ENCODE measurements at places on chromosomes 11 and 22.

GRCh38 chr11:86277741-86278140 lies 24.3 kb upstream of the HIKESHI start:
- no peak for DNase-seq

GRCh38 chr11:124739479-124740276 lies at the start of gene NRGN:
TSS of gene NRGN (plus strand) at chr11:124739942. CDS start at chr11:124740085, 143 bp downstream.
- DNase-seq, result peak; percentile 94

- no peak for DNase-seq
These were observed 206.2 kb upstream of the MTMR2 start for GRCh38 chr11:96130061-96130620.

DNA sequence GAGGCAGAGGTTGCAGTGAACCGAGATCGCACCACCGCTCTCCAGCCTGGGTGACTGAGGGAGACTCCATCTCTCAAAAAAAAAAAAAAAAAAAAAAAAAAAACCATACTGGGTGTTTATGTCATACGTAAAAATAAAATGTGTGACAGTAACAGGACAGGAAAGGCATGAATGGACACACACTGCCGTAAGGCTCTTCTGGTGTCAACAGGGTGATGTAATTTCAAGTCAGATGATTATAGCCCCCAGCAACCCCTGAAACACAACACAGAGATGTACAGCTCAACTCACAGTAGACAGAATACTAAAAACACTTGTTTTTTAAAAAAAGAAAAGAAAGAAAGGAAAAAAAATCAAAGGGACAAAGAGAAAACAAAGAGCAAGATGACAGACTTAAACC lies 22.2 kb downstream of the SBF1 start:
- DNase-seq, result no peak

DNA sequence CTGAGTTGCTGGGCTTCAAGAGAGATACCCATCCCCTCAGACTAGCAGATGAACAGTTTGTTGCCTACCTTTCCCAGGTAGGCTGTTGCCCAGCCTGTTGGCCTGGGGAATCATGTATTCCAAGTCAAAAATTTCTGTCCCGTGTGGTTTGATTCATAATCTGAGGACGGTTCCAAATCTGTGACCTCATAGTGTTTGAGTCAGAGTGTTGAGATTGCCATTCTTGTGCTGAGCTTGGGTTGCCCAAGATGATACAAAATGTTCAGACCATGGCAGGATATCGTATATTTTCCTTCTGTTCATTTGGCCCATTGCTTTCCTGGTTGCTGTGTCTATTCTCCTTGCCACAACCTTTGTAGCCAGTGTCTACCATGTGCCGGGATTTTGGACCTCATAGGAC lies 64.3 kb downstream of the CYB5R2 start:
- DNase-seq, result no peak

- peak; percentile 0 for DNase-seq
These were observed 75.2 kb upstream of the GNAZ start for GRCh38 chr22:22995166-22995565.

DNA sequence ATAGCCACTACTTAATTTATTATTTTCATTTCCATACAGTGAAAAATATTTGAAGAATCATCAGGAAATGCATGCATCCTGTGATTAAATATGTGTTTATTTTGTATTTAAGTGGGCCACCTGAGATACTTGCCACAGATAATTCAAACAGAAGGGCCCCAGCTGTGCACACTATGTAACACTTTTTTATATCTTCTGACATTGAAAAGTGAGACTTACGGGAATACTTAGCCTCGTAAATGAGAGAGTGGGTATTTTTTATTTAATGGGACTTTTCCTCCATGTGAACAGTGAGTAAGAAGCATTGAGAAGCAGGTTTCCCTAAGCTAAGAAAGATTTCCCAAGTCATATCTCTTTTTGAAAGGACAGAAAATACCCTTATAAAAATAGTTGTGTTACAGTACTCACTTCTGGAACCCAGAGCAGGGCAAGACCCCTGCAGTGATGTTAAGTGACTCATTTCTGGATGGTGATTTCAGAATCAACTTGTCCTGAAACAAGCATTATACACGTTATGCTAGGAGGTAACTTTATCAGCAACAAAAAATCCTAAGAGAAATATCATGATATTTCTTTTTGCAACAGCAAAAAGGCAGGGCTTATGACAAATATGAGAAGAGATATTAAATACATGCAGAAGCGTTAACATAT lies 478.1 kb upstream of the CHORDC1 start:
- no peak for DNase-seq

DNA sequence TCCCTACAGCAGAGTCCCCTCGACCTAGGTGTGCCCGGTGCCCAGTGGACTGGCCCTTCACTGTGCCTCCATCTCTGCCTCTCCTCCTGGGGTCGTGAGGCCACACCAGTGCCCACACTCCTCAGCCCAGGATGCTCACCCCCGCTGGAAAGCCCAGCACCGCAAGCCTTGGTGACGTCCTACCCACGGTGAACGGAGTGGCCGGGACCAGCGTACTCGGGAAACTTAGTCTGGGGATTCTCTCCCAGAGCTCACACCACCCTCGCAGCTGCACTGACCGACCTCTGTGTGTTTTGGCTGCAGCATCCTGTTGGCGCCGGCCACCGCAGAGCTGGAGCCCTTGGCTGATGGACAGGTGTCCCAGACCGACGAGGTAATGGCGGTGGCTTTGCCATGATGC lies 35.5 kb upstream of the KRTAP5-7 start:
- no peak for DNase-seq

DNA sequence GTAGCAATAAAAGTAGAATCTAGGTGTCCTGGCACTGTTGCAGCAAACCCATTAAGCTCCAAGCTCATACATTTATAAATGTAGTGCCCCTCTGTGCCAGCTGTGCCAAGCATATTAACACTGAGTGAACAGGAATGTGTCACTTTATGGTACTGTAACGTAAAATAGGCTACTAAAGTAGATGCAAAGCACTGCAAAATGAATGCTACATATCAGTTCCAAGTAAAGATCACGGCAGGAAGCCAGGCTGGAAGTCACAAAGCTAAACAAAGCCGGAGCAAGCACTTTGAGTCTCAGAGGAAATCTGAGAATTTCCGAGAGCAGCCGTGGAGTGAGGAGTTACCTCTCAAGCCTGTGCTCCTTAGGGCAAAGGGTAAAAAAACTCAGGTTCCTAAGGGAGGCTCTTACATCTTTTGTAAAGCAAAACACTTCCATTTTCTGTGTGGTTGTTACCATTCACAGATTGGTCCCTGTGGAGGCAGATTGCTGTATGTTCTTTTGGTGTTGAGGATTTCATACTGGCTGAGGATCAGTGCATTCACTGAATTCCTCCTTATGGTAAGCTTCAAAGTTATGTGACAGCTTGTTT lies 85.7 kb downstream of the WNT11 start:
- DNase-seq, result no peak

DNA sequence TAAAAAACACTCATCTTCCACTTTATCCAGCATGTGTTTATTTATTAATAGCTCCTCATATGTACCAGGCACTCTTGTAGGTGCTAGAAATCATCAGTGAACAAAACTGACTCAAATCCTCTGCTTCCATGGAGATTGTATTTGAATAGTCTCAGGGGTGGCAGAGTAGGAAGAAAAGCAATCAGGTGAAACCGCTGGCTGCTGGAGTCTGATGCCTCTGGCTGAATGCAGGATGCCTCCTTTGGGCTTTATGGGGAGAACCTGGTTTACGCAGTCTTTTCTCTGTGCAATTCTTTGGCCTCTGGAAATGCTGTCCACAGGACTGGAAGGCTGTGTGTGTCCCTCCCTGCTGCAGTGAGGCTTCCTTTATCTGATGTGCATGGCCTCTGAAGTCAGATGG lies 12.8 kb upstream of the OSBP2 start:
- DNase-seq, result no peak

DNA sequence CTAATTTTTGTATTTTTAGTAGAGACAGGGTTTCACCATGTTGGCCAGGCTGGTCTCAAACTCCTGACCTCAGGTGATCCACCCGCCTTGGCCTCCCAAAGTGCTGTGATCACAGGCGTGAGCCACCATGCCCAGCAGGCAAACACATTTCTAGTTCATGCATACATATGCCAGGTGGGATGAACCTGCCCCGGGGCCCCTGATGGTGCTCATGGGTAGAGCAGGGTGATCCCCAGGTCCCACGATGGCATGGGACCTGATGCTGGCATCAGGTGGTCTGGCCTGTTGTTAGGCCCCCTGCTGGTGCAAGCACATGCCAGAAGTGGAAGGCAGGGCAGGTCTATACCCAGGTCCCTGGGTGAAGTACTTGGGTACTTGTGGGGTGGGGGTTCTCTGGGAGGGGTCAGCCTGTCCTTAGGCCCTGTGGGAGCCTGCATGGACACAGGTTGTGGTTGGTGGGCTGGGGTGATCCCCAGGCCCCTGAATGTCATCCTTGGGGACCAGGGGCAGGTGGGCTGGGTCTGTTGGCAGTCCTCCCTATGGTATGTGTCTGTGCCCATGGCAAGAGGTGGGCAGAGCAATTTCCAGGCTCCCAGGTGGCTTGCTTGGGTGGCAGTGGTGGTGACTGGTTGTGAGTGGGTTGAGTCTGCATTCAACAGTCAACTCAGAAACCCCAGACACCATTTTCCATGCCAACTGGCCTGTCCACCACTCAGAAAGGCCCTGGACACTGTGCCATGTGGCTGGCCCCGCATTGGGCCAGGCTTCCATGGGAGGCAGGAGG lies 9.6 kb upstream of the RGL4 start:
- DNase-seq, result no peak

DNA sequence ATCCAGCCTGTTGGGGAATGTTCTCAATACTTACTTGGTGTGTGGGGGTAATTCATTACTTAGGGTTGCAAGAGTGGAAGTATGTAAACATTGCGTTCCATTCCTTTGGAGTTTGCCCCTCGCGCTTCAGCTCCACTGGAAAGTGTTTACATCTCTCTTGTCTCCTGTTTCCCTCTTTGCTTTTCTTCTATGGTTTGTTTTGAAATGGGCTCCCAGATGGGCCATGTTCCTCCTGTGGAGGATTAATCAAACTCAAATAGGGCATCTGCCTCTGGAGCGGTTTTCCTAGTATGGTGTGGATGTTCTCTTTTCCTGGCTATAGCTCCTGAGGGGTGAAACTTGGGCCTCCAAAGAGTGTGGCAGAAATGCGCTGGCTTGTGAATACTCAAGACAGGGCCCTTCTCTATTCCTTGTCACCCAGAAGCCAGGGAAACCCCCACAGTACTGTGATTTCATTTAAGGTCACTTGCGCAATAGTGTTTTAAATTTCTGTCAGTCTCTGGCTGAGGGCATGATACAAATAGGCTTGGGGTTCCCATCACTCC lies 51.9 kb downstream of the CD44 start:
- DNase-seq, result no peak

DNA sequence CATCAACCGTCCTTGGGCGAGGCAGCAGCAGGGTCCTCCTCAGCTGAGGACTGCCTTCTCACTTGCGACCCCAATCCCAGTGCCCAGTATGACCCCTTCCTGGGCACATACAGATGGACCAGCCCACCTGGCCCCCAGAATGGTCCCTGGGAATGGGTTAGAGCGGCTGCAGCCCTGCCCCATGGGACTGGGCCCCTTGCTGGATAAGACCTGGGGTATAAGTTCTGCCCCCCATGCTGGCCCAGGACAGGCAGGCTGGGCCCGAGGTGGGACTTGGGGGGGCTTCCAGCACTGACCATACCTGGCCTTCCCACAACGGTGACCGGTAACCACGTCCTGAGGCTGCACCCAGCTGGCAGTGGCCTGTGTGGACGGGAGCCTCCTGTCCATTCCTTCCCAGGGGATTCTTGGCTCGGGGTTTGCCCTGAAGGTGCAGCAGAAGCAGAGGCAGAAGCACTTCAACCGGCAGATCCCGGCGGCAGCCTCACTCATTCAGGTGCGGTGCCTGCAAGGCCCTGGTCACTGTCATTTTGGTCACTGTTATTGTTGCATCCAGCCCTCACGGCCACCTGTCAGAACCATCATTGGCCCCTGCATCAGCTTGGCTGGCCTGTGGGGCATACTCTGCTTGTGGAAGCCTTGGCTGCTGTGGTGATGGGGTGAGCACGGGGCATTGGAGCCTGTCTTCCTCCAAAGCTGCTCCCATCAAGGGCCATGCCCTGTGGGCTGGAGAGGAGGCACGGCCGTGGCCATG lies 114.8 kb downstream of the KCNQ1OT1 start:
- DNase-seq, result no peak

- DNase-seq, result no peak
These were observed 41.0 kb downstream of the PAMR1 start for GRCh38 chr11:35484435-35484834.

DNA sequence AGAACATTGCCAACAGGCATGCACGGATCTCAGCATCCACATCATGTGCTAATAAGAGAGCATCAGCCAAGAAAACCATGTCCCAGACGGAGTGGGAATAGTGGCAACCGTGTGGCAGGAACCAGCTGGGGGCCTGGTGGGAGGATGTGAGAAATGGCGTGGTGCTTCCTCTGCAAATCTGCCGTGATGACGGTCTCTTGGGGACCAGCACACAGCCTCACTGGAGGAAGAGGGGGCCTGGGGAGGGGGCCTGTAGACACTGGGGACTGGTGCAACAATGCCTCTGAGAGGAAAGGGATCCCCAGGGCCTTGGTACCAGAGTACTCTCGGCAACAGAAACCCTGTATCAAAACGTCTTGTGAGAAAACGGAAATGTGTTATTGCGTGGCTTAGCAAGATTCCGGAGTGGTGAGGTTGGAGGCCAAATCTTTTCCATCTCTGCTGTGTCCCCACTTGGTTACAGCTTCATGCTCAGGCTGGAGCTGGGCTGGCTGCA lies 154.3 kb upstream of the TBCEL start:
- no peak for DNase-seq

- DNase-seq, result peak; percentile 37
These were observed 288 bp upstream of the KRTAP5-8 start for GRCh38 chr11:71537537-71537936.
